ENCODE measurements at places on chromosomes 1 and 21. TPM values are rescaled to one million over a fixed set of nuclear protein-coding genes. Genes with fewer than 3 reads are reported as not detected.

GRCh38 chr1:243849421-243850201 is 432 bp downstream of the AKT3 start:
- DNase-seq = peak; percentile 7
- peaks cover 25% of the 10 kb centered on the region for H3K4me1 ChIP-seq
- H3K27me3 ChIP-seq = no peaks in the 10 kb centered on the region
- H3K36me3 ChIP-seq = no peaks in the 10 kb centered on the region
- H3K4me3 ChIP-seq = peak overlapping the region; percentile 94

GRCh38 chr1:110570901-110571300 is 35.3 kb downstream of the KCNA2 start:
- no peak for DNase-seq
- no peaks in the 10 kb centered on the region for H3K4me1 ChIP-seq
- no peaks in the 10 kb centered on the region for H3K27me3 ChIP-seq
- no peaks in the 10 kb centered on the region for H3K36me3 ChIP-seq

Gene CD101
- total RNA-seq = 0.85 TPM

DNA sequence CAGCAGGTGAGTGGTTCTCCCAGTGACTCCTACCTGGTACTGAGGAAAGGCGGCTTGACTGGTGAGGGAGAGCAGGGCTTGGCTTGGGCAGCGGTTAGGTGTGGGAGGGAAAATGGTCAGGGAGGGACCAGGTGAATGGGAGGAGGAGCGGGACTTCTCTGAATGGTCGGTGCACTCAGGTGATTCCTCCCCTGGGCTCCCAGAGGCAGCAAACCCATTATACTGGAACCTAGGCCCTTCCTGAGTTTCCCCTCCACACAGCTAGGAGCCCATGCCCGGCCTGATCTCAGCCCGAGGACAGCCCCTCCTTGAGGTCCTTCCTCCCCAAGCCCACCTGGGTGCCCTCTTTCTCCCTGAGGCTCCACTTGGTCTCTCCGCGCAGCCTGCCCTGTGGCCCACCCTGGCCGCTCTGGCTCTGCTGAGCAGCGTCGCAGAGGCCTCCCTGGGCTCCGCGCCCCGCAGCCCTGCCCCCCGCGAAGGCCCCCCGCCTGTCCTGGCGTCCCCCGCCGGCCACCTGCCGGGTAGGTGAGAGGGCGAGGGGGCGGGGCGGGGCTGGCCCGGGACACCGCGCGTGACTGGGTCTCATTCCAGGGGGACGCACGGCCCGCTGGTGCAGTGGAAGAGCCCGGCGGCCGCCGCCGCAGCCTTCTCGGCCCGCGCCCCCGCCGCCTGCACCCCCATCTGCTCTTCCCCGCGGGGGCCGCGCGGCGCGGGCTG is 2.3 kb downstream of the ARTN start:
- DNase-seq = no peak
- H3K36me3 ChIP-seq = no peaks in the 10 kb centered on the region
- H3K4me1 ChIP-seq = peaks cover 15% of the 10 kb centered on the region
- H3K27ac ChIP-seq = no peak overlapping the region
- H3K4me3 ChIP-seq = peak overlapping the region; percentile 69
- H3K27me3 ChIP-seq = no peaks in the 10 kb centered on the region

DNA sequence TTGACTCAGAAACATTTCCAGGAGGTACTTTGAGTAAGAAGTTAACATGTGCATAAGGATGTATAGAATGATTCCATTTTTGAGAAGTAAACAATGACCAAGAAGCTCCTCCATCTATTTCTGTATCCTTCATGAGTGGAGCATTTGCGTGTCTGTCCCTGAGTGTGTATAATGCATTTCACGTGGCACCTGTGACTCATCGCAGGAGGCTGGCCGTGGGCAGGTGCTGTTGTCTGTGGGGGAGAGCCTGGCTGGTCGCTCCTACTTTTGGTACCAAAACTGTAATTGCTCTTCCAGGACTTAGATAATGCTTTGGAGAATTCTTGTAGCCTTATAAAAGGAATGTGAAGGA is 16.5 kb downstream of the SLC37A1 start:
- no peaks in the 10 kb centered on the region for H3K27me3 ChIP-seq
- no peak overlapping the region for H3K4me3 ChIP-seq
- no peak overlapping the region for H3K27ac ChIP-seq

DNA sequence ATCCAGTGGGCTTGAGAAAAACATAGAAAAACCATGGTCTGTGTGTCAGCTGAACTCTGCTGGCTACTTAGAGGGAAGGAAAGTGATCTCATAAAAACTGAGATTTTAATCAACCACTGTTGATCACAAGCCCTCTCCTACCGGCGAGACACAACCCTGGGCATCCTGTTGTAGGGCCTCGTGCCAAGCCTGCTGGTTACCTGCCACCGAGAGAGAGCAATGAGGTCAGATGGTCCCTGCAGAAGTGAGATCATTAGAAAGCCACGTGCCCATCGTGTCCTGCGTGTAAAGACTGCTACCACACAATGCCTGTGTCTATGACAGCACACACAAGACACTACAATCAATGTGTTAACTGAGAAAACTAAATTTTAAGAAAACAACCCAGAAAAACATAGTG is 41.7 kb upstream of the GPR153 start:
- H3K4me1 ChIP-seq = no peaks in the 10 kb centered on the region
- no peak overlapping the region for H3K4me3 ChIP-seq
- DNase-seq = no peak

DNA sequence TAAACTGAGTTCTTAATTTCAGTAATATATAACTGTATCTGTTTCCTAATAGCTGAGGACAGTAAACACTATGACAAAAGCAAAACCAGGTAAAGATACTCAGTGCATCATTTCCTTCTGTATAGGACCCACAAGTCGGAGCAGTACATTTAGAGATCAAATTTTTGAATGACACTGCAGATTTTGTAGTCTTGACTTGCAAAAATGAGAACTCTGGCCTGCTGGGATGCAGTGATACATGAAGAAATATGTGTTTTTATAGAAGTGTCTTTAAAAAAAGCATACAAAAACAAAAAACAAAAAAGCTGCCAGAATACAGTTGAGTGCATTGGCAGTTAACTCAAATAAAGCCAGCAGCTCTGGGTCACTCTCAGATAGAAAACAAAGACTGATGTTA is 19.0 kb downstream of the GART start:
- no peaks in the 10 kb centered on the region for H3K27me3 ChIP-seq
- peaks cover 31% of the 10 kb centered on the region for H3K36me3 ChIP-seq
- H3K4me1 ChIP-seq = no peaks in the 10 kb centered on the region
- H3K4me3 ChIP-seq = no peak overlapping the region
- H3K27ac ChIP-seq = no peak overlapping the region

- H3K36me3 ChIP-seq = no peaks in the 10 kb centered on the region
- H3K27ac ChIP-seq = no peak overlapping the region
- no peak for DNase-seq
Observed at GRCh38 chr1:92478393-92478792, 8.3 kb downstream of the GFI1 start.

GRCh38 chr1:183230413-183230812 is 44.3 kb downstream of the LAMC2 start:
- DNase-seq = no peak
- no peaks in the 10 kb centered on the region for H3K27me3 ChIP-seq
- no peak overlapping the region for H3K27ac ChIP-seq
- H3K4me1 ChIP-seq = peaks cover 4% of the 10 kb centered on the region
- no peak overlapping the region for H3K4me3 ChIP-seq
- no peaks in the 10 kb centered on the region for H3K36me3 ChIP-seq

- no peak overlapping the region for H3K4me3 ChIP-seq
- H3K27ac ChIP-seq = no peak overlapping the region
- peaks cover 6% of the 10 kb centered on the region for H3K4me1 ChIP-seq
- no peaks in the 10 kb centered on the region for H3K36me3 ChIP-seq
- H3K27me3 ChIP-seq = no peaks in the 10 kb centered on the region
- DNase-seq = no peak
Observed at GRCh38 chr1:220487297-220487820, 40.6 kb upstream of the MARK1 start.

- DNase-seq = no peak
- H3K27ac ChIP-seq = no peak overlapping the region
- H3K4me1 ChIP-seq = no peaks in the 10 kb centered on the region
- no peak overlapping the region for H3K4me3 ChIP-seq
- H3K36me3 ChIP-seq = no peaks in the 10 kb centered on the region
Observed at GRCh38 chr1:58608297-58608696, 31.2 kb upstream of the TACSTD2 start.

Gene SPATA21
- not detected for total RNA-seq

- no peaks in the 10 kb centered on the region for H3K27me3 ChIP-seq
- no peak for DNase-seq
- peaks cover 15% of the 10 kb centered on the region for H3K36me3 ChIP-seq
- H3K4me3 ChIP-seq = no peak overlapping the region
- peaks cover 6% of the 10 kb centered on the region for H3K4me1 ChIP-seq
Observed at GRCh38 chr1:163076981-163077761, 8.0 kb downstream of the RGS4 start.

Gene PPFIA4
- 13.5 TPM for total RNA-seq

Gene F5
- total RNA-seq = 0.85 TPM

DNA sequence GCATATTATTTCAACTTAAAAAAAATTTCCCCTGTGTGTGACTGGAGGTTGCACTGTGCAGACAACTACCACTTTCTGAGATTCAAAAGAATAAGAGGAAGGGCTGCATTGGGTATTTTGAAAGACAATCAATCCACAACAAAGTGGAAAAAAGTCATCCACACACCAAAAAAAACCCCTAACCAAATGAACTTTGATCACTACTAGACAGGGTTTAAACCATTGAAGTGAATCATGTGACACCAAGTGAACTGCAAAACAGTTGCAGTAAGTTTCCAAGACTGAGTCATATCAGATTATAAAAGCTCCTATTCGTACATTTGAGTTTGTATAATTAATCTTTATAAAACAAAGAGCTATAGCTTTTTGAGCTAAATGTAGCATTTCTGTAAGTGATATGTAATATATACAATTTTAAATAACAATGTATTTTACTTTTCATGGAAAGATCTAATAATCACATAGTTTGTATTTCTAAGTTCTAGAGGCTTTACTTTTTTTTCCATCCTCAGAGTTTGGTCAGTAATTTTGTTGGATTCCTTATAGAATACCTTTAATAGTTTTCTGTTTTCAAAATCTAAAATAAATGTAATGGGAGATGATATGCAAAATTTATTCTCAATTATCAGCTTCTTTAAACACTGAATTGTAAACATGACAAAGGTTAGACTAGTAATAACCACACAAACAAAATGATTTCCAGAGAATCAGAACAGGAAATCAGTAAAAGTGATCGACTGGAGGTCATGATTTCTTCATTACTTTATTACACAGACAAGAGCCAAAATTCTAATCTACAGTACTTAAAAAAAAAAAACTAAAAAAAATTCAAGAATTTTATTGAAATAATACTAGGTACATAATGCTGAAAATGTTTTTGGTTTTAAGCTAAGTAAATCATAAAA is 50.5 kb upstream of the GFI1 start:
- no peaks in the 10 kb centered on the region for H3K27me3 ChIP-seq
- H3K4me3 ChIP-seq = no peak overlapping the region
- no peaks in the 10 kb centered on the region for H3K36me3 ChIP-seq

DNA sequence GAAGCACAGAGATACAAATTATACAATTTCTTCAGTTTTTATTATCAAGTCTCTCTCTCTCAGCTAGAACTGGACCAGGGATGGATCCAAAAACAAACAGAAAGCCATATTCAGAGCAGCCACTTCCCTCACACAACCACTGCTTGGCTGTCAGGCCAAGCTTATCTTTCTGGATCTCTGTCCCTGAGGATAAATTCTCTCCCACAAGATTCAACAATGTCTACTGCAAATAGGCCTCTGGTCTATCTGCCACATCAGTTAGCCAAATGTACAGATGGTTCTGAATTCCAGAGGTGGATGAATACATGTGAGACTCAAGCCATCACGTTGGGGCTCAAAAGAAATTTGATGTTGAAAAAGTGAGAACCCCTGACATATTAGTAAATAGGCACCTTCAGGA is 350.9 kb downstream of the LTN1 start:
- H3K27ac ChIP-seq = no peak overlapping the region
- no peaks in the 10 kb centered on the region for H3K36me3 ChIP-seq
- no peak for DNase-seq
- no peak overlapping the region for H3K4me3 ChIP-seq

GRCh38 chr1:231374394-231374793 is 36.3 kb downstream of the SPRTN start:
- H3K27ac ChIP-seq = no peak overlapping the region
- no peaks in the 10 kb centered on the region for H3K4me1 ChIP-seq
- H3K4me3 ChIP-seq = no peak overlapping the region
- DNase-seq = no peak
- H3K36me3 ChIP-seq = no peaks in the 10 kb centered on the region

DNA sequence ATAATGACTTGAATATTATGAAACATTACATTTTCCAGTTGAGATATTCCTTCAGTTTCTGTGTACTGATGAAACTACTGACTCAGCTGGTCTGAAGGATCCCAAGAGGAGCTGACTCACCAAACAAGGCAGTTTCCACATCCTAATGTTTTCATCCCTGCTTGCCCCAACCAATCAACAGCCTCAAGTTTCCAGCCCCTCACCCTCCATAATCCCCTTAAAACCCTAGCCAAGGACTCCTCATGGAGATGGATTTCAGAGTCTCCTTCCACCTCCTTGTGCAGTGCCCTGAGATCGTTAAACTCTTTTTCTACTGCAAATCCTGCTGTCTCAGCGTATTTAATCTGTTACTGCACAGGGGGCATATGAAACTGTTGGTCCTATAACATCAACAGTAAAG is 83.1 kb upstream of the HAO2 start:
- H3K27me3 ChIP-seq = no peaks in the 10 kb centered on the region
- no peak overlapping the region for H3K27ac ChIP-seq
- DNase-seq = no peak
- no peaks in the 10 kb centered on the region for H3K36me3 ChIP-seq
- no peak overlapping the region for H3K4me3 ChIP-seq

Gene AUNIP
- total RNA-seq = not detected

DNA sequence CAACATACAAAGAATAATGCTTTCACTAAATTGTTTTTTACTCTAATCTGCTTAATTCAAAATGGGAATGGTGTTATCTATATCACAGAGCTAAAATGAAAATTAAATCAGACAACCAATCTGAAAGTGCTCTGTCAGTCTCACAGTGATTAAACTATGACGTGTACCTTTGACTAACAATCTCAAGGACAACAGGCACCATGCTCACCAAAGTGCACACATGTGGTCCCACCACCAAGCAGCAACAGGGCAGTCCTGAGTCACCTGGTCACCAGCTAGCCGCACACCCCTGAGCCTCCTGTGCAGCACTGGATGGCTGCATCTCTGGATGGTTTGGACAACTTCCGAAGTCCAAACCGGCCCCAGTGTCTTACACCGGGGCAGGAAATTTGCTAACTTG is 54.5 kb upstream of the NADK start:
- peaks cover 20% of the 10 kb centered on the region for H3K4me1 ChIP-seq
- peaks cover 4% of the 10 kb centered on the region for H3K36me3 ChIP-seq
- no peak overlapping the region for H3K27ac ChIP-seq
- no peak for DNase-seq
- no peak overlapping the region for H3K4me3 ChIP-seq

GRCh38 chr21:25811186-25811585 is 76.4 kb downstream of the GABPA start:
- H3K4me3 ChIP-seq = no peak overlapping the region
- H3K36me3 ChIP-seq = no peaks in the 10 kb centered on the region
- no peaks in the 10 kb centered on the region for H3K4me1 ChIP-seq
- H3K27ac ChIP-seq = no peak overlapping the region

Gene BRINP3
- total RNA-seq = 6.0 TPM
